ENCODE measurements at places on chromosomes 16 and 17. TPM values are rescaled to one million over a fixed set of nuclear protein-coding genes. Genes with fewer than 3 reads are reported as not detected.

GRCh38 chr16:67284699-67285646 is 5.6 kb downstream of the PLEKHG4 start:
- peak; percentile 93 for DNase-seq

DNA sequence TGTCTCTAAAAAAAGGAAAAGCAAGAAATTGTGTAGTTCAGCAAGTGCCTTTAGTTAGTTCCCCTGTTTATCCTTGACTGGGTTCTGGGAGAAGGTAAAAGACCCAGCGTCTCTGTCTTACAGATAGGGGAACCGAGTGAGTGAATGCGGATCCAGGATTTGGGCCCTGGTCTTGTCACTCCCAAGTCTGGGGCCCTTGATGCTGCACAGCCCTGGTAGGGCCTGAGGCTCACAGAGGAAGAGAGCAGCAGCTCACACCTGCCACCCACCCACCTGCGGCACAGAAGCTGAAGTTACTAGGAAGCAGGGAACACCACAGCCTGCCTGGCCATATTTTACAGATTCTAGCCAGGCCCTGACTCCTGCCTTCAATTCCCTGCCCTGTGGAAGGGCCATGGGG is 22.2 kb downstream of the LASP1 start:
- no peak for DNase-seq

DNA sequence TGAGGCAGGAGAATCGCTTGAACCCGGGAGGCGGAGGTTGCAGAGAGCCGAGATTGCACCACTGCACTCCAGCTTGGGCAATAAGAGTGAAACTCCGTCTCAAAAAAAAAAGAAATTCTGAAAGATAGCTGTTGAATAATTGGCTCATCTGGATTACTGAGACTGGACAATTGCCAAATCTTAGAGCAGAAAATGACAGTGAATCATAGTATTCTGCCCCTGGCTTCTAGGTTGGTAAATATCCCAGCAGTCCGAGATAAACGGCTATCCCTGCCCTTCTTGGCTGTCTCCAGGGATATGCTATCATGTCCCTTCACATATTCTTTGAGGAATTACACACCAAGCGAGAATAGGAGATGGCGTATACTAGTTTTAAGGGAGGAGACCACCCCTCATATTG is 35.5 kb upstream of the METTL16 start:
- DNase-seq: no peak

GRCh38 chr16:27511657-27512448 is 37.9 kb downstream of the GTF3C1 start:
- no peak for DNase-seq

DNA sequence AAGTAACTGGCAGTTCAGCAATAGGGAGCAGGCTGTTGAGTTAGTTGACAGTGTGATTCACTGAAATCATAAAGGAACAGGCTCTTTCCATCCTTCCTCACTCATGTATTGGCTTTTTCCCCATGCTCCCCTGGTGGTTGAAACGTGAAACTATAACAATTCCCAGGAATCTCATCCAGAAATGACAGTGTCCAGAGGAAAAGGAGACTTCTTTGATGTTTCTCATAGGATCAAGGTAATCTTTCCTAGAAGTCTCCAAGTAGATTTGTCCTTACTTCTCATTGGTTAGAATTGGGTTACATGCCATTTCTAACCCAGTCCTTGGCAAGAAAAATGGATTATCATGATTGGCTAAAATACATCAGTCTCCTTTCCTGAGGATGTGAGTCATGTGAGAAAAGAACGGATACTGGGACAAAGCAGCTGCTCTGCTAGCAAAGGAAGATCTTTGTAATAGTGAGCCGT is 14.4 kb downstream of the TTC19 start:
- no peak for DNase-seq

- no peak for DNase-seq
These were observed 2106.2 kb downstream of the TP53TG3F start for GRCh38 chr16:35565626-35566025.

GRCh38 chr17:37643869-37644268 is 623 bp upstream of the DDX52 start:
- DNase-seq: no peak

DNA sequence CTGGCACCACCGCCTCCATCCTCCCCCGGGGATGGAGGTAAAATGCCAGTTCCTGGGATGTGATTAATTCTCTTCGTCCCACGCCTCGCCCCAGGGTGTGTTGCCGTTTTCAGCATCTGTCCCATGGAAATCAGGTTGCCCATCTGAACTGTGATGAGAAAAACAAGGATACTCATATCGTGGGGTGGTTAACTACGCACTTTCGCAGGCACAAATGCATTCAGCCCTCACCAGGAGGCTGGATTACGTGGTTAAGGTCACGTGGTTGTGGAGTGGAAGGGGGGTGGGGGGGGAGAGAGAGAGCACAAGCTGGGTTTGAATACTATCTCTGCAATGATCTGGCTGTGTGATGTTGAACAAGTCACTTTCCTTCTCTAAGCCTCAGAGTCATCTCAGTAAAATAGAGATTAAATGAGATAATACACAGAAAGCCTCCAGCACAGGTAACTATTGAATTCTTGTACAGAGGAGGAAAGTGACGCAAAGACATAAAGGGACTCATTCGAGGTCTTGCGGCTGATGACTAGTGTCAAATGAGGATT is 74.7 kb downstream of the BMERB1 start:
- no peak for DNase-seq

Gene RCVRN
- total RNA-seq: not detected

Gene HSD11B2
- total RNA-seq: 5.0 TPM

Gene PRSS33
- total RNA-seq: 0.23 TPM
